ENCODE measurements at places on chromosomes 4 and X.
A peak's percentile ranks its signal among the peaks of the same experiment; 100 is the strongest.

- no peak for DNase-seq
These were observed 4.5 kb downstream of the CXXC4 start for GRCh38 chr4:104490096-104490769.

DNA sequence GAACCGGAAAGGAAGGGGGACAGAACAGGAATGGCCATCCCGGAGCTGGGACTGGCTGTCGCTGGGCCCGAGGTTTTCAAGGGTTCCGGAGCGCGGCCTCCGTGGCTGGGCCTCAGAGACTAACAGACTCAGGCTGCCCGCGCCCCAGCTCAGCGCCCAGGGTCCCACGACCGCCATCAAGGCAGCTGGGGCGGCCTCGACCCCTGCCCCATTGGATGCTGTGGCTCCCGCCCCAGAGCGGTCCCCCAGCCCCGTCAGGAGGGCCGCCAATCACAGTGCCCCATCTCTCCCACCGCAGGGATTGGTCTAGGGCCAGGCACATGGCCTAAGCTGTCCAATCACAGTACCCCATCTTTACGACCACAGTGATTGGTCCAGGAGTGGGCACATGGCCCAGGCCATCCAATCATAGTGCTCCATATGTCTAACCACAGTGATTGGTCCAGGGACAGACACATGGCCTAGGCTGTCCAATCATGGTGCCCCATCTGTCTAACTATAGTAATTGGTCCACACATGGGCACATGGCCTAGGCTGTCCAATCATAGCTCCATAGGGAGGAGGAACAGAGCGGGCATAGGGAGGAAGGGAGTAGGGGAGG lies 105.3 kb upstream of the NKX1-1 start:
- DNase-seq = no peak

DNA sequence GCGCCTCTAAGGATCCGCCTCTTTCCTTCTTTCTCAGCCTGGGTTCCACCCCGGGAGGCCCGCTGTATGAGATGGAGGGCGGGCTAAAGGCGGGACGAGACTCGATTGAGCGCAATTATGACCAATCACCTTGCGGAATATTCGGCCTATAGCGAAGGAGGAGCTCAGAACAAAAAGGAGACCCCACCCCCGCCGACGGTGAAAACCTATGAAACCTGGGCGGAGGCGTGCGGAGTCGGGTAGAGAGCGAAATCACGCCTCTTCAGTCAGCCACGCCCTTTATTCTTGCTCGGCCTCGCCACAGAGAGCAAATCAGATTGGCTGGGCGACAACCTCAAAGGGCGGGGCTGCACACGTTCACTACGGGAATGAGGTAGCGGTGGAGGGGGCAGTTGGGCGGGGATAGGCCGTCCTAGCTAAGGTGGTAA lies 615 bp upstream of the CDK16 start:
- peak; percentile 95 for DNase-seq

DNA sequence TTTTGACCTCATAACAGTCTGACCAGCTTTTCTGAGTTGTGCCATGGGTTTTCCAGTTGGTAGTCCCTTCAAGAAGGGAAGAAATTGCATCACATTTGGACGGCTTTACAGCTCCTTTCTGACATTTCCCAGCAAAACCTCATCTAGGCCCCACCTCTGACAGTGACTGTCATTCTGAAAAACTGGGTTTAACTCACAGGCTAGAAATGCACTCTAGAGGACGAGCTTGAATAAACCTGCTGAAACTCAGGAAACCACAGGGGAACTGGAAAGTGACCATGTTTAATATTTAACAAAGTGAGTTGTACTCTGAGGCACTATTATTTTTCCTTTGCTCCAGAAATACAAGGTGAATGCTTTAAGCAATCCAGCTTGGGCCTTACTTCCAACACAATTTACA lies 434.3 kb upstream of the RASGEF1B start:
- no peak for DNase-seq

- DNase-seq = no peak
These were observed 24.1 kb downstream of the GPM6A start for GRCh38 chr4:175787948-175788347.

DNA sequence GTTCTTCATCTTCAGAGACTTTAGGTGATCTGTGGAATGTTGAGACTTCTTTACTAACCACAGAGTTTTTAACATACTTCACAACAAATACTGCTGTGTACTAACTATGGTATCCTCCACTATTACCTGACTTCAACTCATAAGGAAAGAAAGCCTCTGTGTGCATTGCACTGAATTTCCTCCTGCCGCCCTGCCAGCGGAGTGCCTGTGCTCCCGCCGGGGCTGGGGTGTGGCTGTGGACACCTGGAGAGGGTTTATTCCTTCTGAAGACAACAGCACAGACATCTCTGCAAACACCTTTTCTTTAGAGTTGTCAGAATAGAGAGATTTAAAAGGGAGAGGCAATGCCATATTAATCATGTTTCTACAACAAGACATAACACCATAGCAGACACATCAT lies 63.3 kb downstream of the FAT1 start:
- no peak for DNase-seq

DNA sequence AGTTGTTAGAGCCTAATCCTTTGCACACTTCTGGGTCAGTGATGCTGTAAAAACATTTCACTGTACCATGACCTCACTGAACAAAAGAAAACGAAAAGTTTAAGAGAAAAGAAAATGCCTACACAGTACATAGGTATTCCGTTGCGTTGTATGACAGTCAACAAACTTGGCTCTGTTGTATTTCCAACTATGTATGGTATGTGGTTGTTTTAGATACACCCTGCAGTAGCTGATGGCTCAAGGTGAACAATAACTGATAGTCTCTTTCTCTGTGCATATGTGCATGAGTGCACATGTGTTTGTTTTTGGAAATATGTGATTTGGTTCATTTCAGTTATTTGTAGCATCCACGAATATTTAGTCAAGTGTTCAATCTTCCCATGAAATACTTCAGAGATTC lies 176.0 kb downstream of the BMPR1B start:
- no peak for DNase-seq

DNA sequence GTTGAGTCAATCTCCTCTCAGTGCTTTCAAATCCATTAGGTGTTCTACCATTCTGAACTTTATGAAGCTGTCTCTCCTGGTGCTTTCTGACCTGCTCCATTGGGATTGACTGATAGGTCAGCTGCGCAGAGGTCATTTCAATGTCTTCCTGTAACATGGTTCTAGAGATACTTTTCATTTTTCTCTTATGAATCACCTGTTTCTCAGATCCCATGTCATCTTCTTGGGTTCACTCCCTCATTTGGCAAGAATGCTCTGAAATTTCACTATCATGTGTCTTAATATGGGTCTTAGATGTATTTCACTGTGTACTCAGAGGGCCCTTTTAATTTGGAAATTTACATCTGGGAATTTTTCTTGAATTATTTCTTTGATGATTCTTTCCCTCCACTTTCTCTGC lies 13.8 kb upstream of the PGM2 start:
- peak; percentile 19 for DNase-seq

GRCh38 chr4:21991050-21991449 lies 42.5 kb upstream of the KCNIP4 start:
- DNase-seq = no peak

GRCh38 chrX:2484256-2484655 lies 16.5 kb downstream of the DHRSX start:
- DNase-seq = no peak
